ENCODE measurements at places on chromosomes 6 and 20. TPM values are rescaled to one million over a fixed set of nuclear protein-coding genes. Genes with fewer than 3 reads are reported as not detected.

The SERINC3 gene
- 44.6 TPM for total RNA-seq

The BPIFB3 gene
- not detected for total RNA-seq

The PNPLA1 gene
- not detected for total RNA-seq

The TRIM40 gene
- not detected for total RNA-seq

The TREM2 gene
- not detected for total RNA-seq

The FNDC11 gene
- 0.27 TPM for total RNA-seq

The GCLC gene
- total RNA-seq = 17.0 TPM

The SPATS1 gene
- not detected for total RNA-seq

The AVP gene
- total RNA-seq = not detected

The TFAP2A gene
- not detected for total RNA-seq

The HLA-DRB1 gene
- total RNA-seq = 21.8 TPM

The HSPA12B gene
- not detected for total RNA-seq

The LAMA5 gene
- total RNA-seq = 0.25 TPM

The MACROD2 gene
- total RNA-seq = not detected

The BIRC7 gene
- total RNA-seq = 5.3 TPM

Measured in activated CD8-positive, alpha-beta T cell treated with anti-CD3 and anti-CD28 coated beads for 36 hours (primary cell).